ENCODE measurements at places on chromosomes 5 and 9.

DNA sequence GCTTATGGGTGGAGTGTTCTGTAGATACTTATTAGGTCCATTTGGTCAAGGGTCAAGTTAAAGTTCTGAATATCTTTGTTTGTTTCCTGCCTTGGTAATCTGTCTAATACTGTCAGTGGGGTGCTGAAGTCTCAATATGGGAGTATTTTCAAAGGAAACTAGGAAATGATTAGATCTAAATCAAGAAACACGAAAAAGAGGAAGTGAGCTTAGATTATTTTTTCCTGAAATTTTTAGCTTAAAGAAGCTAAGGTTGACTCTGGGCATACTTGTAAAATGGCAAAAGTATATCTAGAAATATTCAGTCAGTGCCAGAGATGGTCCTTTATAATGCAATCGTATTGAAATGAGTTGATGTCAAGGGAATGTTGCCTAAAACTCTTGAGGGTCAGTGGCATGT is 313.5 kb downstream of the ICE1 start:
- DNase-seq, result no peak

GRCh38 chr9:133119103-133119845 is 1.8 kb downstream of the RALGDS start:
- DNase-seq, result no peak

DNA sequence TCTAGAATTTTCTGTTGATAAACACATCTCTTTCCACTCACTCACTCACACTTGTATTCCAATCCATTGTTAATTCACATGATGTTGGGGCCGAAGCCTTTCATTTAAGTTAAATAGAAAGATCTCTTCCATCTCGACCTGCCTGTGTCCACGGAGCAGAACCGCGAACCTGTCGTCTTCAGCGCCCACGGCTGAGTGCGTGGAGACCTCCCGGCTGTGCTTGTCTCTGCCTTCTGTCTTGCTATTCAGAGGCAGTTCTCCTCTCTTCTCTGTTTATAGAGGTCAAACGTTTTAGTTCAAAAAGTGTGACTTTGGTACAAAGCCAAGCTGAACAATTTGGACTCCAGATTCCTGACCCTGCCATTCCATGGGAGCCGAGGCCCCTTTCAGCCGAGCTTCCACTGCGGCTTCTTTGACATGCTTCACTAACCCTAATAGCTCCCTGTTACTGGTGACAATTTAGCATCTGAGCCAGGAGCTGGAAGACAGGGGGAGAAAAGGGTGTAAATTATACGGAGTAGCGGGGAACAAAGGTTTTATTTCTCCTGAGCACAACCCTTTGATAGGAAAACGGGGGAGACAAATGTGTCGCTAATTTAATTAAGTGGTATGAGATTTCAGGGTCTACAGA is 314.4 kb upstream of the IRX4 start:
- DNase-seq, result no peak

- no peak for DNase-seq
Measured at GRCh38 chr5:148653291-148653835, 964 bp downstream of the HTR4 start.

DNA sequence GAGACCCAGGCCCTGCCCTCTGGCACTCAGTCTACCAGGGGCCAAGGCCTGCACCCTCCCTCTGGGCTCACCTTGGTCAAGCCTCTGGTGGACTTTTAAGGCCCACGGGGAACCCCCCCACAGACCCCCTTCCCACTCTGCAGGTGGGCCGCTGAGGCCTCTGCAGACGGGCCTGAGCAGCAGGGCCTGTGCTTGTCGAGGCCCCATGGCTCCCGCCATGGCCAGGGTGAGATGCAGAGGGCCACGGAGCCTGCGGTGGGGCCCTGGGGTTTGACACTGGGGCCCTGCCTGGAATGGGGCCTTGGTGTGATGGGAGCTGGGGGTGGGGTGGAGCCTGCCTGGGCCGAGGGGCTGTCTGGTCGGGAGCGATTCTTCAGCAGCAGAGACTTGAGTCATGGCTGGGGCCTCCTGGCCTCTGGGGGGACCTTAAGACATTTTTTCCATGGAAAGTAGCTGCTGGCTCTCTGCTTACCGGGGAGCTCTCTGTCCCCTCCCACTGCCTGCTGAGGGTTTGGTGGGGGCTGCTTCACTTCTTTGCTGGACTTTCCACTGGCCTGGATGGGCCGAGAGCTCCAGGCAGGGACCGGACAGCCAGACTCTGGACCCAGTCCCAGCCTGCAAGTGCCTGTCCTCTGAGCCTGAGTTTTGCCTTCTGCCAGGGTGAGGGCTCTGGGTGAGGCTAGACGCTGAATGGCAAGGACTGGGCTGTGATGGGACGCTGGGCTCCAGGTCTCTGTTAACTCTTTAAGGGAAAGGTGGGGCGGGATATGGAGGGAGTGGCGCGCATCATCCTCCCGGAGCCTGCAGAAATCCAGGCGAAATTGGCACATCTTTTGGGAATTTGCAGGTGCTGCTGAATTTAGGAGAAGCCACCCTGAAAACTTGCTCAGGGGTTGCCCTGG is 132.2 kb downstream of the RXRA start:
- no peak for DNase-seq

DNA sequence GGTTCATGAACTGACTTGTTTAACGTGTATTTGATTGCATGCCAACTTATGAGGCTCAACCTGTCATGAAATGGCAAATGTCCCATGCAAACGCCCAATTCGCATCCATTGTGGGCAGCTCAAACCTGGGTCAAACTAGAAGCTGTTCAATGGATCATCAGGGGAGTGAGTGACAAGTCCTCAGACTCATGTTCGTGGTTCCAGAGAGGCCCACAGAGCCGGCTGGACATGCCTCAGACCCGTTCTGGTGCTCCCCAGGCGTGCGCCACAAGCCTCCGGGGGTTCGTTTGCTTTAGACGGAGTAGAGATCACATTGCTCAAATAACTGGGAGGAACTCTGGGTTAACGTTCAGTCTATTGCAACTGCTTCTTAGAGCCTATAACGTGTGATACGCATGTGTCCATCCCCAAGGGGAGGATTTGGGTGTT is 15.0 kb downstream of the GFI1B start:
- DNase-seq, result no peak

- no peak for DNase-seq
Measured at GRCh38 chr5:3446410-3446809, 149.2 kb upstream of the IRX1 start.

DNA sequence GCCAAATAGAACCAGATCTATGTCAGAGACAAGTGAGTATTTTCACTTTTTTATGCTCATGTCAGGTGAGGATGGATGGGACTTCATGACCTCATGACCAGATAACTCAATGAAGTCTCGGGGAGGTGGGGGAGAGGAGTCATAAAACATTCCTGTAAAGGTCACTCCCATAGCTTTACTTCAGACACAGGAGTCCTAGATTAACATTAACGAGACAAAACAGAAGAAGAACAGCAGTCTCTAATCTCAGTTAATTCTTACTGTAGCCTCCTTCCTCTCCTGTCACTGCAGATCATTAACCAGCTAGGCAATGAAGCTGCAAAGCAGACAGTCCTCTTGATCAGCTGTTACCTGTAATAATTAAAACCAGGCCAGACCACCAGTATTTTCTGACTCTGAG is 11.2 kb downstream of the CRHBP start:
- DNase-seq, result no peak

GRCh38 chr5:112551419-112552032 is 132.4 kb upstream of the EPB41L4A start:
- DNase-seq, result no peak

DNA sequence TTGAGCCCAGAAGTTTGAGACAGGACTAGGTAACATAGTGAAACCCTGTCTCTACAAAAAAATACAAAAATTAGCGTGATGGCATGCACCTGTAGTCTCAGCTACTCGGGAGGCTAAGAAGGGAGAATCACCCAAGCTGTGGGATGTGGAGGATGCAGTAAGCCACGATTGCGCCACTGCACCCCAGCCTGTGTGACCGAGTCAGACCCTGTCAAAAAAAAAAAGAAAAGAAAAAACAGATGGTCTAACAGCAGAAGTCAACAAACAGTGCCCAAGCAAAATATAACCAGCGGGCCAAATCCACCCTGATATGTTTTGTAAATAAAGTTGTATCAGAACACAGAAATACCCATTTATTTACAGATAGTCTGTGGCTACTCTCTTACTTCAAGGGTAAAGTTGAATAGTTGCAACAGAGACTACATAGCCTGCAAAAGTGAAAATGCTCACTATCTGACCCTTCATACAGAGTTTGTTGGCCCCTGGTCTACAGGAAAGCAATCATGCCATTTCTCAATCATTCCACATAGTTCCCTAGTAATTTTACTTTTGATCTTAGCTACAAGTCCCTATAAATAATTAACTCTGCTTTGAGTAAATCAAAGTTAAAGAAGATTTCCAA is 383.7 kb downstream of the TLE1 start:
- no peak for DNase-seq

DNA sequence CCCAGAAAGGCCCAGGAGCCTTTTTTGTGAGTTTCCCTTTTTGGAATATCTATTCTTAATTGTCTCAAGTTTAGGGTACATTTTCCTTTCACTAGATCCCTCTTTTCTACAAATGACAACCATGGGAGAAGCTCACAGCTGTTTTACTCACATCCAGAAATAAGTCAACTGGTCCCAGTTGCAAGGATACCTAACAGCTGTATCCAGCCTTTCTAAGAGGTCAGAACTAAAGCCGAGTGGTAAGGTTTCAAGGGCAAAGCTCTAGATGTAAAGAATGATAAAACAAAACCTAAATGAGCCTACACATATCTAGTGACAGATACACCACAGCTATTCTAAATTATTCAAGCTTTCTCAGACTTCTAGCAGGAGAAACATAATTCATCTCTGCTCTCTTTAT is 4.4 kb downstream of the FGF10 start:
- DNase-seq, result no peak

DNA sequence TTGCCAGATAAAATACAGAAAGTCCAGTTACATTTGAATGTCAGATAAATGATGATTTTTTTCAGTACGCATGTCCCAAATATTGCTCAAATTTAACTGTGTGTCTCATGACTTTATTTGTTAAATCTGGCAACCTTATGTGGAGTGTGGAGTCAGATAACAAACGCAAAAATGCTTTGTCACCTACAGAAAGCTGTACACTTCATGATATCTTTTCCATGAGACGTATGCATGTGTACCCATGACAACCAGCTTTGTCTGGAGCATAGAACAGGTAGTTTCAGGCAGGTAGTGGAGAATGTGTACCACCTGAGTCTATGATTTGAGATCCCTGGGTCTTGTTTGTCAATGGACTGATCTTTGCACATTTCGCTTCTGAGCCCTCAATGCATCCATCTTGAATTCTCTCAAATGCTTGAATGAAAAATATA is 105.5 kb upstream of the CPEB4 start:
- DNase-seq, result no peak

DNA sequence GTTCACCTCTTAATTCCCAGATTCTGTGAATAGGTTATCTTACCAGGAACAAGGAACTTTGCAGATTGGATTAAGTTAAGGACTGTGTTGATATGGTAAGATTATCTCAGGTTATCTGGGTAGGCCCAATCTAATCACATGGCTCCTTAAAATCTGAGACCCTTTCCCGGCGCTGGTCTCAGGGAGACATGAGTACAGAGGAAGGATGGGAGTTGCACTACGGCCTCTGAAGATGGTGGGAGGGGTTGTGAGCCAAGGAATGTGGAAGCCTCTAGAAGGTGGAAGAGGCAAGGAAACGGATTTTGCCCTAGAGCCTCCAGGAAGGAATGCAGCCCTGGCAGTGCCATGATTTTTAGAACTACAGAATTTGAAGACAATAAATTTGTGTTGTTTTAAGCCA is 95.1 kb downstream of the AK8 start:
- DNase-seq, result no peak

GRCh38 chr5:176658817-176659511 is 11.7 kb downstream of the TSPAN17 start:
- no peak for DNase-seq

GRCh38 chr5:143524338-143524945 is 121.0 kb upstream of the NR3C1 start:
- DNase-seq, result no peak

GRCh38 chr9:5185220-5185840 is at the start of gene INSL6:
INSL6 (minus strand) TSS chr9:5185639; CDS start chr9:5185602, 37 bp downstream.
- no peak for DNase-seq

DNA sequence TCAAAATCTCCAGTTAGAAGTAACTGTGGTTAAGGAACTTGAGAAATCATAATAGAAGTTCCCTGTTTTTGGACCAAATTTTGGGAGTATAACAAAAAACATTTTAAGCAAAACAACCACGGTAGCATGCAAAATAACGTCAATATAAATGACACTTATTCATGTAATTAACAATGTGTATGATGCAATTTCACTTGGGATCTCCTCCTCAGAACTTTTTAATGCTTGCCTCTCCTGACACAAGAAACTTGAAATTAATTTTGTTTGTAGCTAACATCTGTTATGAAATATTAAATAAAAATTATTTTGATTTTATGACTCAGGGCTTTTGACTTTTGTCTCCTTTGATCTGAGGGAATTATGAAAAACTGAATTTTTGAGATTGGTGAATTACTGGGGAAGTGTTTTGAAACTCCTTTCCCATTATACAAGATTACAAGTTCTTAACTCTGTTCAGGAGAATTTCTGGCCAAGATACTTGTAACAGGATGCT is 149.7 kb downstream of the ATP10B start:
- no peak for DNase-seq

GRCh38 chr5:157516006-157516405 is 56.0 kb downstream of the NIPAL4 start:
- no peak for DNase-seq

DNA sequence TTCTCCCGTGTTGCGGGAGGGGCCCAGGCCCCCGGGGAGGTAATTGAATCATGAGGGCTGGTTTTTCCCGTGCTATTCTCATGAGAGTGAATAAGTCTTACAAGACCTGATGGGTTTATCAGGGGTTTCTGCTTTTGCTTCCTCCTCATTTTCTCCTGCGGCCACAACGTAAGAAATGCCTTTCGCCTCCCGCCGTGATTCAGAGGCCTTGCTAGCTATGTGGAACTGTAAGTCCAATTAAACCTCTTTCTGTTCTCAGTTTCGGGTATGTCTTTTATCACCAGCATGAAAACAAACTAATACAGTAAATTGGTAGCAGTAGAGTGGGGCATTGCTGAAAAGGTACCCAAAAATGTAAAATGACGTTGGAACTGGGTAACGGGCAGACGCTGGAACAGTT is 1035.1 kb downstream of the DTWD2 start:
- no peak for DNase-seq

- no peak for DNase-seq
Measured at GRCh38 chr5:35417040-35417439, 186.8 kb upstream of the PRLR start.

- DNase-seq, result no peak
Measured at GRCh38 chr5:38709678-38710306, 136.0 kb upstream of the OSMR start.

GRCh38 chr5:61999371-61999770 is 306.6 kb upstream of the KIF2A start:
- DNase-seq, result no peak

DNA sequence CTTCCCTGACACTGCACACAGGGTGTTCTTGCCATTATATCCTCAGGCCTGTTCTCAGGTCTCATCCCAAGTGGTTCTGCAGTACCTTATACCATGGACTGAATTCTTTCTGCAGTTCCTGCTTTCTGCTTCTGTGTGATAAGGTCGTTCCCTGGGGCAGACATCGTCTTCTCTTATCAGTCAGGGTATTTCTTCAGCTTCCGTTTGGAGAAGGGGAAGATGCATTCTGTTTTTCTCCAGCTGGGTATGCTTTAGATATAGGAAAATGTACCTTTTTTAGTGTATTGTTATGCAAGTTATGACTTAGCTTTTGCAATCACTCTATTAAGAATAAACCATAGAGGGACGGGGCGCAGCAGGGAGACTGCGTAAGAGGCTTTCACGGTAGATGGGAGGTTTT is 31.1 kb downstream of the RALGPS1 start:
- no peak for DNase-seq

GRCh38 chr5:69152731-69153130 is 14.2 kb upstream of the CCNB1 start:
- no peak for DNase-seq

Measured in esophagus squamous epithelium (tissue), 5 donors.